Stimulated activated CD4-positive, alpha-beta T cell treated with anti-CD3 and anti-CD28 coated beads, TNF-alpha, amount 100 ng/mL, for 48 hours (primary cell): ENCODE measurements at places on chromosomes 7 and 10.

DNA sequence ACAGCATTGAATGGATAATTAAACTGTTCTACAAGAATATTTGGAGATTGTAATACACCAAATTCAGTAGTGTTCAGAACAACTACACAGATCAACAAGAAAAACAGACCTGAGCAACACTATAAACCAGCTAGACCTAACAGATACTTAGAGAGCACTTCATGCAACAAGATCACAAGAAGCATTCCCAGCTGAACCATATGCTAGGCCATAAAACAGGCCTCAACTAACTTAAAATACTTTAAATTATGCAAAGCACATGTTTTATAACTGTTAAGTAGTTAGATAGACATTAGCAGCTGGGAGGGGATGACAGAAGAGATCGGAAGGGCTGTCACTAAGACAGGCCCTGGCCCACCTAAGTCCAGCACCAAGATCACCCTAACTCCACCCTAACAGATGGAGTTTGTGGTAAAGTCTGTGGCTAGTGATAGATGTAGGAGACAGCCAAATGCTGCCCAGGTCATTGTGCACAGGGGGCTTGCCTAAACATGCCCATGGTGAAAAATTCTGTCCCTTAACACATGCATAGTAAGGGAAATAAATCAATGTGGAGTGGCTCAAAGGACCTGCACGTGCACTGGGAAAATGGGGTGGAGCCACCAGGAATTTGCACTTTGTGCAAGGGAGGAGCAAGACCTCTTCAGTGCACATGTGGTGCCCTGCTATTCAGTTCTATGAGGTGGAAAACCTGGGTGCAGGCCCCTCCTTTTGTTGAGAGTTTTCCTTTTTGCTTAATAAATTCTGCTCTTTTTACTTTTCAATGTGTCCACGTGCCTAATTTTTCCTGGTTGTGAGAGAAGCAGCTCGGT is 567.8 kb upstream of the NRG3 start:
- DNase-seq, result no peak

GRCh38 chr10:94133239-94133638 is 139.5 kb downstream of the PLCE1 start:
- no peak for DNase-seq

- DNase-seq, result peak; percentile 33
These were observed 111.3 kb upstream of the CARD11 start for GRCh38 chr7:3154881-3155494.

GRCh38 chr7:50978633-50979215 is 196.0 kb upstream of the GRB10 start:
- no peak for DNase-seq

- DNase-seq, result no peak
These were observed 15.1 kb upstream of the TTYH3 start for GRCh38 chr7:2616387-2617324.

DNA sequence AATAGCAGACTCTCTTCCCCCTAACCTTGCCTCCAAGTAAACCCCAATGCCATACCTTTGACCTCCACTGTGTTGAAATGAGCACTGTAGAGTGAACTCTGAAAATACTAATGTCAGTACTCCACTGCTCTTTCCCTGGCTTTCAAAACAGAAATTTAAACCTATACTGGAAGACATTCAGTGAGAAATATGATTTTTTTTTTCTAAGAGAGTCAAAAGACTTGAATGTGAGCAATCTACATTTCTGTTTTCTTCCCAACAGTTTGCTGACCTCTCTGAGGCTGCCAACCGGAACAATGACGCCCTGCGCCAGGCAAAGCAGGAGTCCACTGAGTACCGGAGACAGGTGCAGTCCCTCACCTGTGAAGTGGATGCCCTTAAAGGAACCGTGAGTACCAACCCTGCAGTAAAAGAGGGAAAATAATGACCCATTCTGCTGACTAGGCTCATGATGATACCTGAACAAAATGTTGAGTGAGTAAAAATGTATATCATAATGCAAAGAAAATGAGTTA is 6.4 kb downstream of the VIM start:
- no peak for DNase-seq

GRCh38 chr7:21605008-21605585 is 62.3 kb downstream of the DNAH11 start:
- no peak for DNase-seq

- DNase-seq, result no peak
These were observed 14.8 kb downstream of the CHAT start for GRCh38 chr10:49628599-49628998.

GRCh38 chr10:13993169-13993568 is 337.6 kb downstream of the FRMD4A start:
- DNase-seq, result no peak

DNA sequence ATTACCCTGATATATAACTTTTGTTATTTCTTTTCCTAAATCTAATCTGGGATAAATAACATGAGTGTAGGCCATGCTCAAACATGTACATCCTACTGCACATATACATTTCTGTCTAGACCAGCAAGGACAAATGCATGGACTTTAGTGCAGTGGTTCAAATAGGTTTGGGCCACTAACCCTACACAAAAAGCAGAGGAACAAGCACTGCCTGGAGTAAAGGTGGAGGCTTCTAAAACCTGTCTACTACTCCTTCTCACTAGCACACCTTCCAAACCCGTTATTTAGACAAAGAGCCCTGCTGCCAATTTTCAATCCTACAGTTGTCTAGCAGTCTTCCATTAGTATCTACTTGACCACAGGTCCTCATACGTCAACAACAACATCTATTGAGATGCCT is 34.8 kb downstream of the SGCE start:
- no peak for DNase-seq

DNA sequence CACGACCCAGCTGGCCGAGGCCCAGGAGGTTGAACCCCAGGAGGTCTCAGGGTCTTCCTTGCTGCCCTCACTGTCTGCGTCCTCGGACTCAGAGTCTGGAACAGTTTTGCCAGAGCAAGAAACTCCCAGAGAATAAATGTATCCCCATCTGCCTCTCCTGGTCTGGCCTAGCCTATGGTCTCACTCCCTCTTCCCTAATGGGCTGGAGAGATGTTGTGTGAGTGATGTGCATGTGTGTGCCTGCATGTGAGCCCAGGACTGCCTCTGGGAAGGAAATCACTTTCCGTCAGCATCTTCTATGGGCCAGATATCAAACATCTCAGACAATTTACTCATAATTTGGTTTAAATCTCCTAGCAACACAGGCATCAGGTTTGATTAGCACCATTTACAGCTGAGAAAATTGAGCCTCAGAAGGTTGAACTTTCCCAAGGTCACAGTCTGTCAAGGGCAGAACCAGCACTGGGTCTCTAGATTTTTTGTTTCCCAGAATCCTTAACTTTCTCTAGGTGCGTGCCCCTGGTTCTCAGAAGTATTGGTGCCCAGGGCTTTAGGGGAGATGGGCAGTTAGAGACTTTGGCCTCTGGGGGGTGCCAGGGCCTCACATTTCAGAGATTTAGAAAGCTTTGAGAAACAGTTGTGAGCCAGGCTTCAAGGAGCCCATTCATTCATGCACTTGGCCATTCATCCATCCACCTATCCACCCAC is 4.9 kb downstream of the TMEM270 start:
- DNase-seq, result no peak

DNA sequence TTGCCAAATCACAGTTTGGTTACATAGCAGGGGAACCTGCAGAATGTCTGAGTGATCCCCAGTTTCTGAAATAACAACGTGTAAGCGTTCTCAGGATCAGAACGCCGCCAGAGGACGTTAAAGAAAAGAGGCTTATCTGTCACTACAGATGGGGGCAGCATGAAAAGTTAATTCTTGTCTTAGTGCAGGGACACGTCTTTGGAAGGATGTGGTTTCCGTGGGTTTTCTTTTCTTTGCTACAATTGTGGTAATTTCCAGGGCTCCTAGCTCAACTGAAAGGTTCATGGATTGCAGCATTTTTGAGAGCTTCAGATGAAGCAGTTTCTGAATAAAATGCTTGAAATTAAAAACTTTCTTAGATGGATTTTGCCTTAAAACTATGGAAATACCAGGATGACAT is 106.6 kb downstream of the PRKCQ start:
- DNase-seq, result no peak

GRCh38 chr7:35254496-35255442 is 869 bp upstream of the TBX20 start:
- no peak for DNase-seq

- no peak for DNase-seq
These were observed 129.7 kb downstream of the PLCE1 start for GRCh38 chr10:94123258-94123995.

- DNase-seq, result no peak
These were observed 18.5 kb upstream of the SERPINE1 start for GRCh38 chr7:101108330-101108857.

GRCh38 chr7:15011289-15011688 is 108.7 kb upstream of the DGKB start:
- no peak for DNase-seq

GRCh38 chr10:131115801-131116200 is 195.7 kb downstream of the TCERG1L start:
- DNase-seq, result no peak

GRCh38 chr10:33270971-33271370 is 63.5 kb downstream of the NRP1 start:
- DNase-seq, result no peak

GRCh38 chr7:77734659-77735421 is 38.6 kb downstream of the RSBN1L start:
- DNase-seq, result no peak

DNA sequence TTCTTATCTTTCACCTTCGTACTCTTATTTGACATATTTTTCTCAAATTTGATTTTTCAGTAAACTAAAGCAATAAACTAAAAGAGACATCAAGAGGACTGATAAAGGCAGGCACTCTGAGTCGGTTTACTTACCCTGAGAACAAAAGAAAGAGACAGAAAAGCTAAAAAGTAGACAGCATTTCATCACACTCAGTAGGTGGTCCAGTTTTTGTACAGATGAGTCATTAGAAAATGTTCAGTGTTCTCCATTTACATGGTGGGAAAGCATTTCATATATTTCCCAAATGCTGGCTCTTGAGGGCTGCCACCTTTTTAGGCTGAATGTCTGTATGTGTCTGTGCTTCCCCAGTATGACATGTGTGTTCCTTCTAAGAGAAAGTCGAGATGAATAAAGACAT is 52.7 kb downstream of the NHLRC2 start:
- no peak for DNase-seq

DNA sequence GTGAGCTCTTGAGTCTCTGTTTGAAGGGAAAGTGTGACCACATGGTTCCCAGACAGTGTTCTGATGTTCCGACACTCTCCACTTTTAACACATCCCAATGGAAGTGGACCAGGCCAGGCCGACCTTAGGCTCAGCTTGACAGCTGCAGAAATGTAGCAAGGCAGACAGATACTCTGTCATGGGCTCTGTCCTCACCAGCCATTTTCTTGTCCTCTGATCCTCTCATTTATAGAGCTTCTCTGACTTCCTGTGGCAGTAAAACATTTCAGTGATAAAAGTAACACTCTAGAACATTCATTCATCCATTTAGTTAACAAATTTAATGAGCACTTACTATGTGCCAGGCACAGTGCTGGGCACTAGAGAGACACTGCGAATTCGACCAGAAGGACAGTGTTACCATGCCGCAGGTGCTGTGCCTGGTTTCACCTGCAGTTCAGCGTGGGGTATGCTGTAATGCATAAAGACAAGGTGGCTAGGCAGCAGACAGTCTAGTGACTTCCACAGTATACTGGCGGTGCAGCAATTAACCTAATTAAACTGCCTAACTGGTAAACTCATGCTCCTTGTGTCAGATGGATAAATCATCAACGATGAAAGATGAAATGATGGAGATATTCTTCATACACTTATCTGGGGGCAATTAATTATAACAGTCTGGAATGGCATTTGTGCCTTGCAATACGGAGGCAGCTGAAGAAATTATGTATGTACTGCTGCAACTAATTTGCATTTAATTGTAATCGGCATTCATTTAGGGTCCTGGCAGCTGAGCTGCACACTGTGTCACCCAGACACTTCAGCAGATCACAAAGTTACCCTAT is 188.1 kb downstream of the NRP1 start:
- no peak for DNase-seq

DNA sequence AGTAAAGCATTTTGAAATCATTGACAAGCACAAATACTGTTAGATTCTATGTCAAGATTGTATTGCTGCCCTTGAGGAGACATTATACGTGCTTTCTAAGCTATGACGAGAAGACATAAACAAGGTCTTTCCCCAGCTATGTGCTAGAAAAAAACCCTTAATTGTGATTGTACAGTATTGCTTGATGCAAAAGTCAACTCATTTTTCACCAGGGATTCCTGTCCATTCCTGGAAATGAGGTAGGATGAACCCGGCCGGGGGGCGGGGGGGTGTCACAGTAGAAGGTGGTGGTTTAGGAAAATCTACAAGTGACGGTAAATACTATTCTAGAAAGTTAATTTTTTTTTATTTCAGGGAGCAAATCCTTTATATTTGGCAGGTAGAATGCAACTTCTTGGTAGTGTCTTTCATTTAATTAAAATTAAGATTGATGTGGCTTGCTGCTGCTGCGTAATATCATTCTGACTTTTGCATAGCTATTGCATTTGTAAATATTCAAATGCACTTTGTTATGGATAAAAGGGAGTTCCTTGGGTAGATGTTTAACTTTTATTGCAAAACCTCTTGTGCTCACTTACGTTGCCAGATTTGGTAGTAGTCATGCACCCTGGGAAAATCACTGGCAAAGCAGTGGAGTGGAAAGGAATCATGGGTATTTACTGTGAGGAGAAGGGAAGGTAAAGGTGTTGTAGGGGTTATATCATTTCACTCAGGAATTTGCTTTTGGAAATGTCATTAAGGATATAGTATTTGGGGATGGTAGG is 164.4 kb upstream of the PRPS1L1 start:
- no peak for DNase-seq

DNA sequence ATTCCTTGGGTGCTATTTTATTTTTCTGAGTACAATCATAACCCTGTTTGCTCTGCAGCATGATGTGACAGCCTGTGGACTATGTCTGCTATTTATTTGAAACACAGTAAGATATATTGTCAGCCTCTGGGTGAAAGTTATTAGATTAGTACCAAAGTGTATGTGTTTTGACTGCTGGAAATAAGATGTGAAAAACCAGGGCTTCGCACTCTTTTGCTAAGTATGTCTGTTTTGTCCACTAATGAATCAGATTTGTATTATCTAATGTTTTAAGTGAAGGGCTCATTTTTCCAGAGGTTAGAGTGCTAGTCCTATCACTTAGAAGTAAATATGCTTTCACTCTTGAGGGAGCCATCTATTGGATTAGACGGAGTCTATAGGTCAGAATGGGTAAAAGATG is 569.8 kb upstream of the FZD8 start:
- no peak for DNase-seq

DNA sequence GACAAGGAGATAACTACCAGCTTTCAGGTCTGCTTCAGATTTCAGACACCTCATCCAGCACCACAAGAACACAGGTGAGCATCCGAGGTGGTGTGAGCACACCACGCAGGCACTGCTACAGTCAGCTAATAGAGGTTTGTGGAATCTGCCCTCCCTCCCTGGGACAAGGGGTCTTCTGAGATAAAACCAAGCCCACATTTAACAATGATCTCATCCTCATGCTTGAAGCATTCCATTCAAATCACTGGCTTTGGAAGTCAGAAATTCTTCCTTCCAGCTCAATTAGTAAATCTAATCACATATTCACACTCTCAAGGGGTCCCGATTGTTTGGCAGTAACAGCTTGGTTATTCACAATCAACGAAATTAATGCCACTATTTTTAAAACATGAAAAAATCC is 331.4 kb downstream of the ELMO1 start:
- DNase-seq, result no peak
